ENCODE measurements at places on chromosomes 2 and 18.

DNA sequence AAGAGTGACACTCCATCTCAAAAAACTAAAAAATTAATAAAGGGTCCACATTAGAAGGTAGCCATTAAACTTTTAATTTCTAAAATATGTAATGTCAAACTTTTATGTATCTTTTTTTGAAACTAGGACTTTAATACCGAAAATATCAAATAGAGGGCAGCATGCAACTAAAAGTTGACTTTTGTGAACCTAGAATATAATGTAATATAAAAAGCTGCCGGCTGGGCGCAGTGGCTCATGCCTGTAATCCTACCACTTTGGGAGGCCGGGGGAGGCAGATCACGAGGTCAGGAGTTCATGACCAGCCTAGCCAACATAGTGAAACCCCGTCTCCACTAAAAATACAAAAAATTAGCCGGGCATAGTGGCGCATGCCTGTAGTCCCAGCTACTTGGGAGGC, 62.8 kb downstream of the INO80D start:
- no peak for DNase-seq

DNA sequence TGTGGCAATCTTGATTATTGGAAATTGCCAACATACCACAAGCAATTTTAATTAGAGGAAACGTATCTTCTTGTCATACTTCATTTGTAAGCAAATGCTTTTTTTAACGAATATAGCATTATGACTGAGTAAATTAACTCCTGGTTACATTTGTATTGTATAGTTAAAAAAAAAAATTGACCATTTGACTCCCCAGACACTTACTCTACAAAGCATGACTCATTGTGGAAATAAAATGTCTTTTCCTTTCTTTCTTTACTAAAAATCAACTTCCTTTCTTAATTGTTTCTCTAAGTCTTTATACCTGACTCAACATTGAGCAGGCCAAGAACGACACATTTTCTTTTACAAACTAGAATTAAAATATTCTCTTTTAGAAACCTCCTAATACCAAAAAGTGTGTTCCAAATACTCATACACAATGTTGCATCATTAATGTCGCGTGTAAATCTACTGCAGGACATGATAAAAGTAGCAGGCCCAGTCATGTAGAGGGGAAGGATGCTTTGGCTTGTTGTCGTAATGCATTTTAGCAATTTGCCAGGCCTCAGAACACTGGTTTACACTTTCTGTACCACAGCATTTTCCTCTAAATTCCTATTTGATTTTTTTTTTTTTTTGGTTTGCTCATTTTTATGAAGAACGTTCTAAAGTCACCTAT, 349.6 kb upstream of the KCNH7 start:
- DNase-seq: no peak

- DNase-seq: no peak
Measured at GRCh38 chr2:217614096-217614495, 388.7 kb downstream of the TNS1 start.

GRCh38 chr18:10558967-10559298, 33.1 kb downstream of the NAPG start:
- no peak for DNase-seq

DNA sequence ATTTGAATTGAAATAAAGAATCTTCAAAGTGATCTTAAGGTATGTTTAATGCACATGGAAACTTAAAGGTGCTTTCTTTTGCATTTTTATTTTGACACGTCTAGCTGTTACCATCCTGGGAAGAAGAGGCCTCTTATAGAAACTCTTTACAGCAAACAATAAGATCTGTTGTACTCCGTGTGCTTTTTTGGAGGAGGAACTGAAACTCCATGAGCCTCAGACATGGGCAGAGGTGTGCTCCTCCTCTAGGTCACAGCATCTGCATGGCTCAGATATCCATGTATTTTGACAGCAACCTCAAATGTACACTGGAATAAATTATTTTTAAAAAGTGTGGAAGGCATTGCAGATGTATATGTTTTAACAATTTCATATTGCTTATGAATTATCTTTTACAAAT, 783.3 kb upstream of the SALL3 start:
- DNase-seq: no peak

- DNase-seq: no peak
Measured at GRCh38 chr2:219886615-219887014, 259.2 kb downstream of the SLC4A3 start.

GRCh38 chr2:227513113-227513512, 41.2 kb downstream of the AGFG1 start:
- DNase-seq: no peak

DNA sequence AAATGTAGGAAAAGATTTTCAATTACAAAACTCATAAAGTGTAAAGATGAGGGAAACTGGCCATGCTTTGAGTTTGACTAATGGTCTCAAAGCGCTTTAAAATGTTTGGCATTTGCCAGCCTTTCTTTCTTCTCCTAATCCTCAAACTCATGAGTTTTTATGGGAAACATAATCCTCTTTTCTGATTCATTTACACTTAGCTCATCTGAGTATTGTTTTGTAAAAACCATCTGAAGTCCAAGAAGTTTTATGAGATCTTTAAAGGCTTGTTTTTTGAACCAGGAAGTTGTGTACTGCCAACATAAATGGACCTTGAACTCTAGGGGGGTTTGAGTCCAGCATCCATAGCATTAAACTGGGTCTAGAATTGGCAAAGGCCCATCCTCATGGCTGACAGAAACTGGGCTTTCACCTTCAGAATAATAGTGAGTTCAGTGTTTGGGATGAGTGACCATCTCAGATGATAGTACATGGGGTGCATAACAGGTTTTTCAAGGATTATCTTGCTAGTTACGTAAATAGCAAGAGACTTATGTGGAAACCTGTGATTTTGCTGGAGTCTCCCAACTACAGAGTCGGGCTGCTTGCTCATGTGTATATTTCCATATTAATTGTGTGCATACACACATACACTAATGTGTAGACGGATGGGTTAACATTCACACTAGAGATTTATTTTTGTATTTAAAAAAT, 3.8 kb upstream of the LTBP1 start:
- no peak for DNase-seq

Measured in KG1 (cell line).